ENCODE measurements at places on chromosomes 4 and X. TPM values are rescaled to one million over a fixed set of nuclear protein-coding genes. Genes with fewer than 3 reads are reported as not detected.

The KLB gene
- total RNA-seq = not detected

The PDE5A gene
- total RNA-seq = 2.6 TPM

The PSAPL1 gene
- total RNA-seq = not detected

The ATP8A1 gene
- total RNA-seq = 1.1 TPM

The UGT2B11 gene
- total RNA-seq = not detected

The ARMCX5 gene
- 13.1 TPM for total RNA-seq

The MRFAP1 gene
- total RNA-seq = 164 TPM

The CSAG2 gene
- total RNA-seq = not detected

The P2RY4 gene
- total RNA-seq = not detected

The RBM10 gene
- total RNA-seq = 55.9 TPM

The GABRG1 gene
- total RNA-seq = not detected

The ARL9 gene
- 1.6 TPM for total RNA-seq
